Lung microvascular endothelial cell (primary cell): ENCODE measurements at places on chromosomes 2 and 18. TPM values are rescaled to one million over a fixed set of nuclear protein-coding genes. Genes with fewer than 3 reads are reported as not detected.
A peak's percentile ranks its signal among the peaks of the same experiment; 100 is the strongest.

ARHGAP28 gene
- 0.79 and 1.5 TPM in 2 replicates for total RNA-seq

NDUFAF7 gene
- total RNA-seq: 5.8 and 6.3 TPM in 2 replicates

OXER1 gene
- not detected in 2 replicates for total RNA-seq

TMEM37 gene
- total RNA-seq: 0.20 and 0.22 TPM in 2 replicates

IL36A gene
- total RNA-seq: not detected in 2 replicates

PLEK gene
- total RNA-seq: under 0.01 TPM in 2 replicates

KCNK3 gene
- not detected in 2 replicates for total RNA-seq

PNPT1 gene
- 14.4 and 15.9 TPM in 2 replicates for total RNA-seq

ALLC gene
- total RNA-seq: not detected in 2 replicates

TEX44 gene
- total RNA-seq: not detected in 2 replicates

- DNase-seq: no peak
Measured at GRCh38 chr18:26677957-26678356, 129.6 kb upstream of the KCTD1 start.

- DNase-seq: no peak
Measured at GRCh38 chr2:12697617-12698016, 19.1 kb upstream of the TRIB2 start.

DNA sequence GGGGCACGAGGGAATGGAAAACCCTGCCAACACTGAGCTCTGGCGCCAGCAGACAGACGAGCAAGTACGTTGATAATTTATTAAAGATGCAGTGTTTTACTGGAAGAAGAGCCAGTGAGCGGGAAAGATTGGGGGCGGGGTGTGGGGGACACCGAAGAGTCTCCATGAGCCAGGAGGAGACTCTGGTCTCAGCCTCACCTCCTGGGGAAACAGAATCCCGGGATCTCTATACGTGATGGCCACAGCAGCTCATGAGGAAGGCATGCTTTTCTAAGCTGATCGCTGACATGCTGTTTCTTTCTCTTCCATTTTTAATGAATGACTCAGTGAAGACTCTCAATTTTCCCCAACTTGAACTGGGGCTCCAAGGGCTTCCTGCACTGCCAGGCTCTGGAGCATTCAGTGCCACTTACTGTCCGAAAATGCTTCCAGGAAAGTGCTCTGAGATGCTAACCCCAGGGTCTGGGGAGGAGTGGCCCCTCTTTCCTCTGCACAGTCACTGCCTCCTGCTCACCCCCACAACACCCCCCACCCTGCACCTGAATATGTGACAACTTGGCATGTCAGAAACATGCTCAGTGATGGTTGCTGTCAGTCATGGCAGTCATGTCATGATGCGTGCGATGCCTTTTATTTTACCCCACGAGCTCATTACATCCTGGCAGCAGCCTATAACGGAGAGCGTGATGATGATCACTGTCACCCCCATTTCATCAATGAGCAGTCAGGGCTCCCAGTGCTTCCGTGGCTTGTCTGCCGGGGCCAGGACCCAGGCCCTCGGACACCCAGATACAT is 164.2 kb upstream of the CAPN13 start:
- no peak for DNase-seq

GRCh38 chr2:240246173-240246820 is 105.8 kb upstream of the OTOS start:
- no peak for DNase-seq

- no peak for DNase-seq
Measured at GRCh38 chr2:230900336-230900995, 24.6 kb downstream of the GPR55 start.

DNA sequence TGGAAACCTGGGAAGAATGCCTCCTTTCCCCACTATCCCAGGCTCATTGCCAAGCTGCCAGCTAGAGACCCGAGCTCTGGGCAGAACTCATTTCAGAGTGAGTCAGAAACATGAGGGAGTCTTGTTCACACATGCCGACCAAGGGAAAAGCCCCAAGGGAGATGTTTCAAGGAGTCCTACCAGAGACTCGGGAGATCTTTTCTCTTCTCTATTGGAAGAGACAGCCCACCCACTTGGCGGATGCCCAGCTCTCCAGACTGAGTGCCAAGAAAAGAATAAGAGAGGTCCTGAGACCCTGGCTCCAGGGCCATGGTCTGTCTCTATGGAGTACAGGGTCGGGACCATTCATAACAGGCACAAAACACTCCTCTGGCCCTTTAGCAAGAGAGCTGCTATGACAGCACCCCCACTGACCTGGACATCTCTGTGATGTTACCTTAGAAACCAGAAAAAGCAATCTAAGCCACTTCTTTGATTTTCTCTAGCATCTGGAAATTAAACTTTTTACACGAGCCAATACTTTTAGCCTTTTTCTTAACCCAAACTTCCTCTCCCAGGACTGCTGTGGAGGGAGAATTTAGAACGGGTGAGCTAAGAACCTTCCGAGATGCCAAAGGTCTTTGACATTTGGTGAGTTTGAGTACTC is 18.5 kb upstream of the IGFBP5 start:
- peak; percentile 43 for DNase-seq

DNA sequence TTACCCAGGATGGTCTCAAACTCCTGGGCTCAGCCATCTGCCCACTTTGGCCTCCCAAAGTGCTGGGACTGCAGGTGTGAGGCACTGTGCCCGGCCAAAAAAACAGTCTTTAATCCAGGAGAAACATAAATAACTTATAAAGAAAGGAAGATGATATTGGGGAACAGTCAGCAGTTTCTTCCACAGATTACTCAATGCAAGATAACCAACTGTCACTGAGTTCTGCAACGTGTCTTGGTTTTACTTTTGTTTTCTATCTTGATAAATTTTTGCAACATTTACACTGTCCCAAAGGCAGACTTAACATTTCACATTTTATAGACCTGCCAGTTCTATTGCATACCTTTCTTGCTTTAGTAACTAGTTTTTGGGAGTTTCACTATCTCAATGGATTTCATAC is 71.1 kb downstream of the ANKRD44 start:
- DNase-seq: no peak

DNA sequence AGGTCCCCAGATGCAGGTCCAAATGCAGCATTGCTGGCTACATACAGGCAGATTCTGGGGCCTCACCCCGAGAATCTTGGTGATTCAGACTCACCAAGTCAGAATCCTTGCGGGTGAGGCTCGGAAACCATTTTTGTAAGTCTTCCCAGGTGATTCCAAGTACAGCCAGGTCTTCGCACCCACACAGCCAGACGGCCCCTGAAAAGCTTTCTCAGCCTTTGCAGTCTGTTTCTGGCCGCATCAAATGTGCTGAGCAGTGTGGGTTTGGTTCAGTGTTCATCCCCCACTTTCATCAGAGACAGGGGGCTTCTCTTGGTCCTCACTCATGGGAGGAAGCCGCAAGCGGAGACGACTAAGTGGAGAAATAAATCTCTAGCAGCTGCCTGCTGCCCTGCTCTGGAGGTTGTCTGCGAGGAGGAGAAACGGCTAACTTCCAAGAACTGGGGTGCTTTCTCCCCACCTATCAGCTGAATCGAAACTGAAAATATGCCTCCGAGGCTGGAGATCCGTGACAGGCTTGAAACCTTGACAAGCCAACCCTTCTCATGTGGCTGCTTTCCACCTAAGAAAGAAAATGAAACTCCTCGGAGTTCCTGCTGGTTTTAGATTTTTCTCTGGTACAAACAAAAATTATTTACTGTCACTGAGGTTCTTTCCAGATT is 8.9 kb upstream of the TMEM185B start:
- DNase-seq: peak; percentile 63

DNA sequence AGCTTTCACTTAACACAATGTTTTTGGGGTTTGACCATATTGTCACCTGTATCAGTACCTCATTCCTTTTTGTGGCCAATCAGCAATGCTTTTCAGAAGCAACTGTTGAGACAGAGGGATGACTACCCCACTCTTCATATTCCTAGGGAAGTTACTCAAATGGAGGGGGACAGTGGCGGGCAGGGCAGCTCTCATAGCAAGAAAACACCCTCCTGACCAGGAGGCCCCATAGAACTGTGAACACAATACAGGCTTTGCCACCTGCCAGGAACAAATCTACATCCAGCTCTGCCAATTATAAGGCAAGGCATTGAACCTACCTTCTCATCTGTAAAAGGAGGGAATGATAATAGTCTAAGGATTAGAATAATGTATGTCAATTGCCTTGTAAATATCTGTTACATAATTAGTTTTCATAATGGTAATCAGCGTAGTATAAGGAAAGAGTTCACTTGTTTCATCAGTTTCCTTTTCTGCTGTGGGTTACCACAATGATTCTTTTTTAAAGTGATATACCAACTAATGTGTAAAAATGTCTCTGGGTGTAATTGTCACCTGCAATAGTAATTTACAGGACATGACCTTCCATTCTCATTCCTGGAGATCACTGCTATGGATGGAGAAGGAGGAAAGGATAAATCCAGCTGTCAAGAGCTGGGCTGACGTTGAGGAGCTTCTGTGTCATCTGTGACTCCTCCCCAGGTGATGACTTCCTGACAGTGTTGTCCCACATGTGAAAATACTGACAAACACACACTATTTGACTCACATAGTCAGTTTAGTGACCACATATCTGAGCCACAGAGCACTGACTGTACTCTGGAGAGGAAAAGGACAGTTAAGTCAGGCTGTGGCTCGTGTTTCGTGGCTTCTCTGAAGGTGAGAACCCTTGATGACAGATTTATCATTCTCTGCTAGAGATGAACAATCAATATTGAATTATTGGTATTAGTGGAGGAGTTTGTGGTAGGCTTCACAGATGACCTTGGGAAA is 13.5 kb downstream of the ALPK2 start:
- no peak for DNase-seq

GRCh38 chr2:205995260-205995659 is 90.7 kb downstream of the INO80D start:
- DNase-seq: no peak

DNA sequence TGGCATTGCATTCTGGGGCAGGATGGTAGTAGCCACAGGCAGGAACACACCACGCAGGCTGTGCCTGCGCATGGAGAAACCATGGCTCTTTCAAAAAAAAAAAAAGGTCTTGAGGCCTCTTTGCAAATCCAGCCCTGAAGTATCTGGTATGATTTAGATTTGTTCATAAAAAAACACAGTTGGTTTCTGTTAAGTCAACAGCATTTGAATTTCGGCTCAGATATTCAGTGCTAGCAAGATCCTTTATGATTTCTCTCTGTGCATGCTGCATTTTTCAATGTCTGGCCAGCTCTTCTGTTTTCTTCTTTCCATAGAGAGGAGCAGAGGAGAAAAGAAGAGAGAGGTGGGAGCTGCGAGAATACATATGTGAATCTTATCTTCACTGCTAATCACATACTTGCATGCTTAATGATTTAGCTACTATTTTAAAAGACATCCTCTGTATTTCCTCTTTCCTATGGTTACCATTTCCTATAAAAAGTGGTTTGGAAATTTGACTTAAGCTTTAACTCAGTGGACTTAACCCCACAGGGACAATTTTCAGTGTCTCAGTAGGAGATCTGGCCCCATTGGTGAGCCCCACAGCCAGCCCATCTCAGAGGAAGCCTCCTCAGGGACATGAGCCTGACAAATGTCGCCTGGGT is 214.3 kb upstream of the APCDD1 start:
- DNase-seq: no peak

GRCh38 chr18:57864615-57865121 is 61.6 kb upstream of the ATP8B1 start:
- no peak for DNase-seq

DNA sequence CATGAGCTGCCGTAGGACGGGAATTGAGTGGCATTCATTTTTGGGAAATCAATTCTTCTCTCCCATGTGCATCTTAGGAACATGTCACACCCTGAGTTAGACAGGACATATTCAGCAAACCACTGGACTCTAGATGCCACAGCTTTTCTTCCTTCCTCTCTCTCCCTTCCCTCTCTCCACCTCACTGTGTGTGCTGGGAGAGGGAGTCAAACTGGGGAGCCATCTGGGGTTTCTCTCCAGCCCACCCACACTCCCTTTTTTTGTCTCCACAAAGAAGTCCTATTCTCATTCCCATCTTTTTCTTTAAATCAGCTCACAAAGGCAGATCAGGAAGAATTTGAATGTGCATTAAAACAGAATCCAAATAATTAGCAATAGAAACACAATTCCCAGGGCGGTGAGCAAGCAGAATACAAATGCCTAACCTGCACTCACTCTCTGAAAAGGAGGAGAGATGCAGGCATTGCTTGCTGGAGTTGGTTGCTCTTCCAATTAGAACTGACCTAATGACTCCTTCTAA is 15.4 kb downstream of the CD28 start:
- no peak for DNase-seq

GRCh38 chr2:11564816-11565567 is 31.1 kb downstream of the GREB1 start:
- DNase-seq: no peak

- DNase-seq: no peak
Measured at GRCh38 chr2:241225983-241226382, 37.5 kb downstream of the ANO7 start.

- DNase-seq: peak; percentile 66
Measured at GRCh38 chr18:70420146-70420898, 131.5 kb downstream of the SOCS6 start.

DNA sequence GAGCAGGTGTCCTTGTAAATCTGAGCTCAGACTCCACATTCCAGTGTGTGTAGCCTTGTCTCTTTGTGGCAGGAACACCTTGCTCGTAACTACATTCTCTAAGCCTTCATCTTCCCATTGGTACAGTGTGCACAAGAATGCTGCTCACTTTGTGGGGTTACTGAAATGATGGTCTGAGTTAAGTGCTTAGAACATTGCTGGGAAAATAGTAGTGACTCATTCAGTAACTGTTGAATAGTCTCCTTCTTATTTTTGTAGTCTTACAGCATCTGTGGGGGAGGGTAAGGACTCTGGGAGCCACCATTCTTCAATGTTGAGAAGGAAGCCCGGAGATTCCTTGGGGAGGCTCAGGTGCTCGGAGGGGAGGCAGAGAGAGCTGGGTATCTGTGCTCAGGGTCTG is 236.0 kb upstream of the HDAC4 start:
- DNase-seq: no peak

GRCh38 chr2:86622519-86623042 is 1.1 kb downstream of the RNF103 start:
- DNase-seq: peak; percentile 53

GRCh38 chr2:239953418-239954061 is 71.6 kb downstream of the NDUFA10 start:
- DNase-seq: no peak

DNA sequence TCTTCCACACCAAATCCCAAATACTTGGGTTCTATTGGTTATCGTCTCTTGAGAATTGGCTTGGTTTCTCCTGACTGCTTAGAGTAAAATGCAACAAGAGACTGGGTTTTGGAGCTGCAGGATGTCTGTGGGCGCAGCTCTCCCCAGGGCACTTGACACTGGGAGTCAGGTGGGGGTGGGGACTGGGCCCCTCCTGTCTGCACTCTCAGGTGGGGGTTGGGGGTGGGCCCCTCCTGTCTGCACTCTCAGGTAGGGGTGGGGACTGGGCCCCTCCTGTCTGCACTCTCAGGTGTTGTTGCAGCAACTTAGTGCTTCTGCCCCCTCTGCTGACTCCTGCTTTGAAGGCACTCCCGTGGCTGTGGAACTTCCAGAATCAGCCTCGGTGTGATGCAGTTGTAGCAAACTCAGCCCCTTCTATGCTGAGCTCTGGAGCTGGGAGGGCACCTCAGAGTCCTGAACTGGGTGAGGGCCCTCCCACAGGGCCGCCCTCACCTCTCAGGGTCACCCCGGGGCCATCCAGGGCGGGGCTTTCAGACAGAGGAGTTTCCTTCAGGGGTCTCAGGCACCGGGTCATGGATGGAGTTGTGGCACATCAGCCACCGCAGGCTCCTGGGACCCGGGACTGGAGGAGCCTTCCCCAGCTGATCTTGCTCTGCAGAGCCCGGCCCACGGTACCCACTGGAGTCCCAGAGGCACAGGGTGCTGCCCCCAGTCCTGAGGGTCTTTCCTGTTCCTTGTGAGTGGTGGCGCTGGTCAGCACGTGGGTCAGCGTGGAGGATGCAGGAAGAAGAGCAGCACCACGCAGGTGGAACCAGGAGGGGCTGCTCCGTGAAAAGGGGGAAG is 22.9 kb upstream of the CIDEA start:
- no peak for DNase-seq
